Activated CD8-positive, alpha-beta T cell treated with anti-CD3 and anti-CD28 coated beads, Interleukin-2, amount 10 ng/mL, durations not matched to agents 7 days and 5 days (primary cell): ENCODE measurements at places on chromosomes 3 and 15.

- DNase-seq = no peak
Measured at GRCh38 chr3:1953536-1953935, 145.1 kb upstream of the CNTN4 start.

DNA sequence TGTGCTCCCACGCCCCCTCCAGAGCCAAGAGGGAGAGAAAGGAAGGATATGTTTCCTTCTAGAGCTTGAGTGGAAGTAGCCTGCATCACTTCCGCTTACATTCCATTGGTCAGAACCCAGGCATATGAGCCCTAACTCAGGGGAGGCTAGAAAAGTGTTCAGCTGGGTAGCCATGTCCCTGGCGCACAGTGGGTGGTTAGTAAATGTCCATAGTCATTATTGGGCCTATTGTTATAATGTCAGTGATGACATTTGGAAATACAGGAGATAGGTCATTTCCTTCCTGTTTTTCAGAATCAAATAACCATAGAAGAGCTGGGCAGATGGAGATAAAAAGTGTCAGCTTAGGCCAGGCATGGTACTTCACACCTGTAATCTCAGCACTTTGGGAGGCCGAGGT, 27.3 kb downstream of the CD276 start:
- DNase-seq = no peak

DNA sequence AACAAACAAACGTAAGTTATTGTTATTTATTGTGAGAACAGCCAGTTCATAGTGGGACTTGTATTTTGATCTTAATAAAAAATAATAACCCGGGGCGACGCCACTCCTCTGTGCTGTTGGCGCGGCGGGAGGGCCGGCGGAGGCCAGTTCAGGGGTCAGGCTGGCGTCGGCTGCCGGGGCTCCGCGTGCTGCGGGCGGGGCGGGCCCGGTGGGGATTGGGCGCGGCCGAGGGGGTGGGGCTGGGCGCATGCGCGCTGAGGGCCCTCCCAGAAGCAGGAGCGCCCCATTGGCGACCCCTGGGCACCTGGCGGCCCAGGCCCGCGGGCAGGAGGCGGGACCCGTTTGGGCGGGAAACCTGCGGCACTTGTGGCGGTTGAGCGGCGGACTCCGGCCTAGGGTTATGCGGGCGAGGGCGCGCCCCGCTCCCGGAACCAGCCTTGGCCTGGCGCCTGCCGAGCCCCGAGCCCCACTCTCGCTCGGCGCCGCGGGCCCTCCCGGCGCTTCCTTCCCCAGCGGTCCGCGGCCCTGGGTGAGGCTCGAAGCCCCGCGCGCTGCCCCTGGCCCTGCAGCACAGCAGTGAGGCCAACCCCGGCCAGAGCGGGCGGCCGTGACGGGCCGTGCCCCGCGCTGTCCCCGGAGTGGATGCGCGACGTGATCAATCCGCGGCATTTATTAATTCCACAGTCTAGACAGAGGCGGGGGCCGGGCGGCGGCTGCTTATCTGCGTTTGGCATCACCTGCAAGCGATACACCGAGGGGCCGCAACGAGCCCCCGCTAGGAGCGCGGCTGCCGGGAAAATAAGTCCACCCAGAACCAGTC, 6.0 kb downstream of the ISL2 start:
- DNase-seq = no peak

- no peak for DNase-seq
Measured at GRCh38 chr15:65962187-65962586, 92.9 kb downstream of the RAB11A start.

GRCh38 chr3:88000853-88001252, 58.0 kb downstream of the CGGBP1 start:
- DNase-seq = peak; percentile 32

DNA sequence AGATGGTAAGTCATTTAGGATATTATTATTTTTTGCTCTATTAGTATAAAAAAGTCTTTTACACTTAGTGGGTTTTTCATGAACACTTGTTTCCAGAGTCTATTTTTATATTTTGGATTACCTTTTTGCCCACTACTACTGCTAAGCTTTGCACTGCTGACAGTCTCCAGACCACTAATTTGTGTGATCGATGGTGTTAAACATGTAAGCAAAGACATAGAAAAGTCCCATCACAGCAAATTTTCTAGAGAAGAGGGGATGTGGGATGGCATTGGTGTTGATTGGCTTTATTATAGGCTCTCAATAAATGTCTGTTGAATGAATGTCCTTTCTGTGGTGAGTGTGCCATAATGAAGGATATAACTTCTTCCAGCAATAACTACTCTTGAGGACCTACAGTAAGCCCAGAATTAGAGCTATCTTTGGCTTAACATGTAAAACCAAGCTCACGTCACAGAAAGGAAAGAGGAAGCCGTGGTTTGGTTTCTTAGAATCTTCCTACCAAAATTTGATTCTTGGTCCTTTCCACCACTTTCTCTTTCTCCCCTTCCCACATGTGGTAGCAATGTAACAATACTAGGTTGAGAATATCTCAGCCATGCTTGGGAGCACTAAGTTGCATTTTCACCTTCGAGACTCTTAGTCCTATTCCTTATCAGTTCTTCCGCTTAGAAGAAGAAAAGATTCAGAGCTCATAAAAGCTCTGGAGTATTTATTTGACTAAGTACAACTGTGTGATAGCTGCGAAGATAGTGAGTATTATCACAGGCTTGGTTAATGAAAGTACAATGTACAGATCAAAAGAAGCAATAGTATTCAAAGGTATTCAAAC, 90.6 kb upstream of the UMPS start:
- peak; percentile 58 for DNase-seq

DNA sequence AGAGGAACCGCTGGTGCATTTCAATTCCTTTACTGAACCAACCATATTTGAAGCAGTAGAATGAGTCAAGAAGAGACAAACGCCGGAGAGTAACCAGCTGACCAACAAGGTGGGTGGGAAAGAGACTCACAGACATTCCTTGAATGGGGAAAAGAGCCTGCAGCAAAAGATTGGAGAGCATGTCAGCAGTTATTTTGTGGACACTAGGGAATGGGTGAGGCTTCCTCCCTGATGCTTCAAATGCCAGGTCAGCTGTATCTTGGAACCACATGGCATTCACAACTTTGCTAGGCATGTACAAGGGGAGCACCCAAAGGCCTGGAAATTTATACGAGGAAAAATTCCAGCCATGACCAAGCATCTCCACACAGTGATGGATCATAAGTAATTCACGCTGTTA, 29.9 kb upstream of the ZKSCAN7 start:
- no peak for DNase-seq

GRCh38 chr3:147614210-147614609, 205.0 kb downstream of the ZIC1 start:
- DNase-seq = no peak

DNA sequence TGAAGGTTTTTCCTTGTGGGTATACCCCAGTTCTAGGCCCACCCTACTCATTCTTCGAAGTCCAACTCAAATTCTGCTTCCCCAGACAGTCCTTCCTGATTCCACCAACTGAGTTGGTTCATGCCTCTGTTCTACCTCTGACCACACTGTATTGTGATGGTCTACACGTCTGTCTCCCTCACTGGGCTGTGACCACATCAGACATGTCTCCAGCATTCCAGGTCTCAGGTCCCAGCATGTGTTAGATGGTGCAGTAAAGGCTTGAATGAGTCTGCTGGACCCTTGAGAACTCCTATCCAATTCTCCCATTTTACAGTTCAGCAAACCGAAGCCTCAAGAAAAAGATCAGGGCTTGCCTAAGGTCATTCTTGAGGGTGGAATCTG, 2.8 kb upstream of the ATP2B2 start:
- no peak for DNase-seq

GRCh38 chr3:188126276-188126675, 27.7 kb upstream of the LPP start:
- DNase-seq = no peak

- DNase-seq = no peak
Measured at GRCh38 chr3:173584838-173585831, 187.6 kb downstream of the NLGN1 start.

DNA sequence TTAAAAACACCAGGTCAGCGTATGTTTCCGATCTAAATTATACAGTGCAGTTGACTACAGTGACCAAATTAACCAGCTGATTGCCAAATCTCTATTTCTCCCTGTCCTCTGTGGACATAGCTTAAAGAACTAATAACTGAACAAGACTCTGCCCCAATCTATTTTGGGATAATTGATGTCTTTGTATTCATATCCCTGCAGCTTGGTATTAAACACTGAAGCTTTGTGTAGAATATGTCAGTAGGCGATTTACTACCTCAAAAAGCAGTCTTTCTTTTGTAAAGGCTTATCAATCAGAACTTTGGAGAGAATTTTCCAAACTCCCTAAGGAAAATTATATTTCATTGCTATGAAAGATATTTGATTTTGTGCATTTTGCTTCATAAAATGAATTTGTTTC, 258.2 kb downstream of the SOX2 start:
- DNase-seq = no peak

GRCh38 chr3:193951859-193952258, 184.1 kb upstream of the HES1 start:
- no peak for DNase-seq

GRCh38 chr3:188111002-188111584, 42.9 kb upstream of the LPP start:
- no peak for DNase-seq

DNA sequence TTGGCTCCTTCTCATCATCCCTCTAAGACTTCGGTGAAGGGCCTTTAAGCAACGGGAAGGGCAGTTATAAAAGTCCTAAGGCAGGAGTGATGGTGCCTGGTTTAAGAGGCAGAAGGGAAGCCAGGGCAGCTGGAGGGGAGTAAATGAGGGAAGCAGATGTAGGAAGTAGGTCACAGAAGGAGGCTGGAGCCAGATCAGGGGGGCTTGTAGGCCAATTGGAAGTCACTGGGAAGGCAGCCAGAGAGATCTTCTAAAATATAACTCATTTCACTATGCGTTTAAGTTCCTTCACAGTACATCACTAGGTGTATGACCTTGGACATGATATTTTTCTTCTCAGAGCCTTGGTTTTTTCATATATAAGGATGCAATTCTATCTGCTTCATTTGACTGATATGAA, 94.7 kb downstream of the MYH15 start:
- no peak for DNase-seq
